ACHN (cell line): ENCODE measurements at places on chromosomes 12 and 14.

DNA sequence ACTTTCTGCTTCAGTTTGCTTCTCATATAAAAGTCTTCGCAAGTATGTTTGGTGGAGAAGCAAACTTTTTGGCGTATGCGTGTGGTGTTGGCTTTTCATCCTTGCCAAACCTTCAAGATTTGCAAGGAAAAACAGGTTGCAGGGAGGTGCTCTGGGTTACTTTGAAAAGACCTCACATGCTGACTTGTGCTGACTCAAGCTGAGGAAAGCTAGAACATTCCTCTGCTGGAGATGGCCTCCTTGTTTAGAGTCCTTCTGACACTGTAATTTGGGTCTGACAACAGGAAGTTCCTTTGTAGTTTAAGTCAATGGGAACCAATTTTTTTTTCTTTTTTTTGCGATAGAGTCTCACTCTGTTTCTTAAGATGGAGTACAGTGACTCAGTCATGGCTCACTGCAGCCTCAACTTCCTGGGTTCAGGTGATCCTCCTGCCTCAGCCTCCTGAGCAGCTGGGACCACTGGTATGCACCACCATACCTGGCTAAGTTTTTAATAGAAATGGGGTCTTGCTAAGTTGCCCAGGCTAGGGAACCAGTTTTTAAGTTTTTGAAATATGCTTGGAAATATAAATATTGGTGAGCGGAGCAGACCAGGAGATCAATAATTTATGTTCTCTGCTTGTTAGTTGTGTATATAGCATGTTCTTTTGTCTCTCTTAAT is 2.6 kb upstream of the ACACB start:
- DNase-seq = no peak

DNA sequence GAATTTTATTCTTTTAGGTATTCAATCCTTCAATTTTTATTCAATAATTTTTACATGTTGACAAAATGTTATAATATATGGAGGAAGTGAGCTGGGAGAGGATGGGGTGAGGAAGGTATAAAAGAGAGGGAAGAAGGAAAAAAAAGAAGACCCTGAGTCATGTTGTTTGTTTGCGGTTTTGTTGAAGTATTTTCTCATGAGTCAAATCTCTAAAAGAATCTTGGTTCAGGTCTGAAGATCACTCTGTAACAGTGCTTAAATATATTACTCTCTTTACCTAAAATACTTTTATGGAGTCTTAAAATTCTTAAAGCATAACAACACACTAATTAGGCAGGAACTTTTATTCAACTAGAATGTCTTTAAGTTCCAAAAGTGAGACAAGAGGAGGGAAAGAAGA is 489.6 kb upstream of the GARIN6 start:
- DNase-seq = peak; percentile 91

DNA sequence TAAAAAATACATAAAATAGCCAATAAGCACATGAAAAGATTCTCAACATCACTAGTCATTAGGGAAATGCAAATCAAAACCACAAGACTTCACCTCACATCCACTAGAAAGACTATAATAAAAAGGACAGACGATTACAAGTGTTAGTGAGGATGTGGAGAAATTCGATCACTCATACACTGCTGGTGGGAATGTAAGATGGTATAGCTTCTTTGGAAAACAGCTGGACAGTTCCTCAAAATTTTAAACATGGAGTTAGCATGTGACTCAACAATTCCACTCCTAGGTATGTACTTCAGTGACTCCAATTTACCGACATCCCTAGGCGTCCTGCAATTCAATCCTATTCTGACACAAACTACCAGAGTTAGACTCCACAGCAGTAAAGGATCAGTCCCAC is 13.7 kb downstream of the TRIM9 start:
- no peak for DNase-seq

DNA sequence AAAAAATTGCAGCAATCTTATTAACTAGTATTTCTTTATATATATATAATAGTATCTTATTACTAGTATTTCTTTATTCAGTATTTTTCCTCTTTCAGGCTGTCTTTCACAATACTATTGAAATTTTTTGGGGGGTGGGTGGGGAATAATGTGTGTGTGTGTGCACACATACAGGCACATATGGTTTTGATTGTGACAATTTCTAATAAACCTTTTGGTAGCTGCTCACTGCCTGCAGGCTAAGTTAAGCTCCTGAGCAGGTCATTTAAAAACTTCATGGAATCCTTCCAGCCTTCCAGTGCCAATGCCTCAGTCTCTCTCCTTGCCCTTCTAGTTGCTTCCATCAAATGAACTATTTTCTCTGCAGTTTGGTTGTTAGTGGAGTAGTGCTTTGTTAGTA is 490.1 kb downstream of the PCNX1 start:
- no peak for DNase-seq

GRCh38 chr12:79681008-79681590 is 9.7 kb downstream of the PAWR start:
- DNase-seq = peak; percentile 69

GRCh38 chr14:35573911-35574310 is 39.9 kb downstream of the INSM2 start:
- no peak for DNase-seq

GRCh38 chr14:58408681-58409215 is 13.0 kb downstream of the TOMM20L start:
- no peak for DNase-seq

DNA sequence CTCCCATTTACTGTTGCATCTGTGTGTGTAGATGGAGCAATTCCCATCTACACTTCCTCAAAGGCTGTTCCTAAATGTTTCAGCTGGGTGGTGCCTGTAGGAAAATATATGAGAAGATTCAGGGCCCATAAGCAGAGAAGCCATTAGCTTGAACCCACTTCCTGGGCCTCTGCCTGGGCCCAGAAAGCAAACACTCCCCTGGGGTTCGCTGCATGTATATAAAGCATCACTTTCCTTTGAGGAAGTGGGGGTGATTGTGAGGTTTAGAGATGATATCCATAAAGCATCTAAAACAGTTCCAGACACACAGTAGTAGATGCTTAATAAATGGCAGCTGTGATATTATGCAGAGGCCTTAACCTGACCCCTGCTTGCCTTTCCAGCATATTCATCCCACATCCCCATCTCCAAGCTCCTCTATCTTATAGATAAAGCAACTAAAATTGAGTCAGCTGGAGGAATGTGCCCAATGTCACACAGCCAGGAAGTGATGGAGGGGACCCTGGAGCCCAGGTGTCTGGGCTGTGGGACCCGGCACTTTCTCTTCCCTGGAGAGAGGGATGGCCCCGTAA is 280.0 kb upstream of the CRY1 start:
- DNase-seq = no peak

DNA sequence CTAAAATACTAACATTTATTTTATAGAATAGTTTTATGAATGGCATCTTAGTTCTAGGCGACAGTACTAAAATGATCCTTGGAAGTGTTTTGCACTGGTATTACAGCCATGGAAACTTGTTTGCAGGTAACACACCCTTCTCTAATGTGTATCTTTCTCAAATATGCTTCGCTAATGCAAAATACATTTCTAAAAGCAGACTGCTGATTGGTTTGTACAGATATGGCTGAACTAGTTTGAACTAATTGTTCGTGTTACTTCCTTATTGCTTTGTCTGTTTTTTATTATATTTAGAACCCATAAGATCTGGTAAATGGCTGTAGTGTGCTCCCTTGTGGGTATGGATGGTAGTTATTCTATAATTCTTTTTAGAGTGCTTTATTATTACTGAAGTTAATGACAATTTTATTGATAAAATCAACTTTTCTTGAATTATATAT is 53.0 kb downstream of the ATF7IP start:
- peak; percentile 45 for DNase-seq

GRCh38 chr14:61559641-61560201 is 135.6 kb upstream of the HIF1A start:
- DNase-seq = peak; percentile 94

GRCh38 chr12:114976959-114977358 is 293.0 kb upstream of the TBX3 start:
- no peak for DNase-seq

DNA sequence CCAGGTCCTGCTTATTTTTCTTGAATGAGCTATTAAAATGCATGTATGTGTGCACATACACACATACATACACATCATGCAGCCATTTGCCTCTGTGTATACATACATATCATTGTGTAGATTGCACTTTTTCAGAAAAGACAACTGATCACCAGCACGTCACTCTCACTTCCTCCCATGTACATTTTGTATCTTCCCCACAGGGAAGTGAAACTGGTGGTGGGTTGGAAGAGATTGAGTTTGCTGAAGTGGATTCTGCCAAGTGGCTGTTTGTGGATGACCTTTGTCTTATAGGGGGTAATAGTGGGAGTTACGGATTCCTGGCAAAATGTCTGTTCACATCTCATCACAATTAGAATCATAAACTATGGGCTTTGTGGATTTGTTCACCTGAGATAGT is 448.6 kb downstream of the RAD51B start:
- no peak for DNase-seq

GRCh38 chr12:130254461-130255276 is 83.0 kb upstream of the PIWIL1 start:
- DNase-seq = no peak

DNA sequence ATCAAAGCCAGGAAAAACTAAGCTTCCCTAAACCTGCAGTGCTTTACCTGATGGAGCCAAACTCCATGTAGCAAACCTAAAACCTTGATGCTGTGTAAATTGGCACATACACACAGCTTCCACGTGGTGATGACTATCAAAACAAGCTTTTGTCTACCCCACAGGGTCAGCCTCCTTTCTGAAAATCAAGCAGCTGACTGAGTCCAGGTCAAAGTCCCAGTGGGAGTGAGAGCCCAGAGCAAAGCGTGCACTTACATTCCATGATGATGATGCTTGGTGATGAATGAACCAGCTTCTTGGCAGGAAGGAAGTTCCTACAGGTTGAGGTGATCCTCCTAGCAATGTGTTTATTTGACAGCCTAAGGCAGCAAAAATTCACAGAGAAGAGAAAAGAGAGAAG is 630.0 kb upstream of the TBX3 start:
- DNase-seq = no peak
